ENCODE measurements at places on chromosomes 12 and 14. TPM values are rescaled to one million over a fixed set of nuclear protein-coding genes. Genes with fewer than 3 reads are reported as not detected.

GRCh38 chr12:6250343-6250742 lies 50.1 kb downstream of the CD9 start:
- peaks cover 6% of the 10 kb centered on the region for H3K27me3 ChIP-seq
- H3K4me3 ChIP-seq, result no peak overlapping the region
- H3K4me1 ChIP-seq, result no peaks in the 10 kb centered on the region
- H3K36me3 ChIP-seq, result no peaks in the 10 kb centered on the region

DNA sequence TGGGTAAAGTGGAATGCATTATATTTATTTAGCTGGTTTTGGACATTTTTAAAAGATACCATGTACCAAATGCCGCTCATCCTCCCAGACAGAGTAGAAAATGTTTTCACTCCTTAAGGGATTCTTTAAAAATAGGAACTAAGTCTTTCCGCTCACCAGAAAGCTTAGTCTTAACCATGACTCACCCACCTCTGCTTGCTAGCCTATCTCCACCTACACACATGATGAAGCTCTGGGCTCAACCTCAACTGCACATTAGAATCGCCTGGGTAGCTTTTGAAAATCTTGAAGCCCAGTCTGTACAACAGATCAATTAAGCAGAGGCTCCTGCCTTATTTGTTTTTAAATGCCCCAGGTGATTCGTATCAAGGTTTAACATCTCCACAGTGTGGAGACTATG lies 260.5 kb downstream of the NEDD1 start:
- no peaks in the 10 kb centered on the region for H3K36me3 ChIP-seq
- H3K4me3 ChIP-seq, result no peak overlapping the region
- DNase-seq, result no peak
- no peaks in the 10 kb centered on the region for H3K27me3 ChIP-seq
- no peaks in the 10 kb centered on the region for H3K4me1 ChIP-seq

GRCh38 chr12:62861586-62861985 lies 73.4 kb downstream of the PPM1H start:
- H3K4me3 ChIP-seq, result no peak overlapping the region
- no peaks in the 10 kb centered on the region for H3K4me1 ChIP-seq
- H3K27ac ChIP-seq, result no peak overlapping the region
- no peak for DNase-seq
- no peaks in the 10 kb centered on the region for H3K36me3 ChIP-seq
- peaks cover 2% of the 10 kb centered on the region for H3K27me3 ChIP-seq

DNA sequence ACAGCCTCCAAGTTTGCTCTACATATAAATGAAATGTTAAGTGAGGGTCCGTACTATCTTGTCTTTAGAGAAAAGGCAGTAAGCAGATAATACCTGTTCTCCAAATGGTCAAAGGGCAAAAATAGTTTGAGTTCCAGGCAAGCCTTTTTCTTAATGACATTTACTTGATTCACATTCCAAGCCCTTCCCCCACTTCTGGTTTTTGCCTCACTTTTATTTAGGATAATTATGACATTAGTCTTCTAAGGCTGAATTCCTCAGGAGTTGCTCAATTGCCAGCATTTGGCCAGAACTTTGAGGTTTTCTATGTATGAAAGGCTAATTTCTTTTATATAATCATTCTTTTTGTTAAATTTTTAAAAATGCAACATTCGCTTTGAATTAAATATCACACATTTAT lies 62.5 kb upstream of the DUSP6 start:
- no peaks in the 10 kb centered on the region for H3K36me3 ChIP-seq
- H3K4me1 ChIP-seq, result no peaks in the 10 kb centered on the region
- no peak for DNase-seq

DNA sequence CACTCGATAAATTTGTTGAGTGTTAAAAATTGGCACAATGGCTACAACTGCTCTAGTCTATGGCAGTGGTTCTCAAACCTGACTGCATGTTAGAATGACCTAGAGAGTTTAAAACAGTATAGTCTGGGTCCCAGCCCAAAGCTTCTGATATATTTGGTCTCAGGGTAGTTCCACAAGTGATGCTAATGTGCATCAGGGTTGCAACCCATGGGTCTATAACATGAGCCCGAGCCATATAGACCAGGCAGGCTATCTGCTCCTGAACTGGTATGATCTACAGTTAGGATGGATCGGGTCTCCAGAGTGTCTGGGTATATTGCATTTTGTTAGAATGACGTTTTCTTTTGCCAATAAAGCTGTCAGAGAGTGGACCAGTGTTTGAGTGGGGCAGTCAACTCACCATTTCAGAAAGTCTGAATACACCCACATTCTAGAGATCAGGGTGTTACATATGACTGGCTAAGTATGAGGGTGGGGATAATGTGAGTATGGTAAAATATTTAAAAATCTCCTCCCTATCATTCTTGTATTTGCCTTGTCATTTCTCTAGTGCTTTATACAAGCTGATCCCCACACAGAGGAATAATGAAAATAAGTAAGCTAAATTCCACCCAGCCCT lies 80.9 kb downstream of the FRMD6 start:
- no peak for DNase-seq
- H3K27ac ChIP-seq, result no peak overlapping the region
- no peaks in the 10 kb centered on the region for H3K4me1 ChIP-seq
- H3K36me3 ChIP-seq, result no peaks in the 10 kb centered on the region
- H3K4me3 ChIP-seq, result no peak overlapping the region
- H3K27me3 ChIP-seq, result peaks cover under 1% of the 10 kb centered on the region

DNA sequence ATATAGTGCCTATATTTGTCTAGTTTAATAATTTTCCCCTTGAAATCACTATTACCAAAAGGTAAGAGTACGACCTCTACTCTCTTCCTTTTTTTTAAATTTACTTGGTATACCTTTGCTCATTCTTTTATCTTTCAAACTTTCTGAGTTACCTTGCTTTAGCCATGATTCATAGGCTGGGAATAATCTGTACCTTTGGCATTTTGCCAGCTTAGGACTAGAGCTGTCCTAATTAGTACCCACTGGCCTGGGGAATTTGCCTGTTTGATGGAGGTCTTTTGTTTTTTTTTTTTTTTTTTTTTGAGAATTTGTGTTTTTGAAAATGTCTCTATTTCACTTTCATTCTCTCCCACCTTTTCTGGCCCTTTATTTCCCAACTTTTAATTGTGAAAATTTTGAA lies 8.7 kb upstream of the SLC4A8 start:
- no peak overlapping the region for H3K27ac ChIP-seq
- H3K27me3 ChIP-seq, result no peaks in the 10 kb centered on the region
- DNase-seq, result no peak
- H3K4me1 ChIP-seq, result no peaks in the 10 kb centered on the region
- H3K4me3 ChIP-seq, result no peak overlapping the region

DNA sequence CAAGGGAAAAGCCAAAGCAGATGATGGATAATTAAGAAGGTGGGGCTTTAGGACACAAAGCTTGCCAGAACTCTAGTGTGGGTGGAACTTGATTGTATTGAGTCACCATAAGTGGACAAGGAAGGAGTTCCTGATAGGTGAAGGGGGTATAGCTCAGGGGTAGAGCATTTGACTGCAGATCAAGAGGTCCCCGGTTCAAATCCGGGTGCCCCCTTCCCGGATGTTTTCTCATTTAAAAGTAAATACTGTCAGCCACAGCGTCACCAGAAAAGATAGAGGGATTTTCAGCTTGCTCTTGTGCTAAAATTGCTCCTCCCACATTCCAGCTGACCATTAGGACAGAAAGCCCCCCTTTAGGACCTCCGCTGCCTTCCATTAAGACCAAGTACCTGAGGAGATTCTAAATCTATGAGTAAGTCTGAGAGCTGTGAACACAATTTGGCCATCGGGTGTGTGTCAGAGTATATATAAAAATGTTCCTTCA lies 36.6 kb downstream of the DCAF4 start:
- no peaks in the 10 kb centered on the region for H3K4me1 ChIP-seq
- DNase-seq, result no peak
- no peak overlapping the region for H3K4me3 ChIP-seq
- no peak overlapping the region for H3K27ac ChIP-seq
- no peaks in the 10 kb centered on the region for H3K27me3 ChIP-seq

- no peaks in the 10 kb centered on the region for H3K27me3 ChIP-seq
- no peaks in the 10 kb centered on the region for H3K36me3 ChIP-seq
- H3K4me1 ChIP-seq, result no peaks in the 10 kb centered on the region
- no peak overlapping the region for H3K4me3 ChIP-seq
- no peak for DNase-seq
These were observed 78.4 kb downstream of the PAPOLA start for GRCh38 chr14:96580566-96580965.

DNA sequence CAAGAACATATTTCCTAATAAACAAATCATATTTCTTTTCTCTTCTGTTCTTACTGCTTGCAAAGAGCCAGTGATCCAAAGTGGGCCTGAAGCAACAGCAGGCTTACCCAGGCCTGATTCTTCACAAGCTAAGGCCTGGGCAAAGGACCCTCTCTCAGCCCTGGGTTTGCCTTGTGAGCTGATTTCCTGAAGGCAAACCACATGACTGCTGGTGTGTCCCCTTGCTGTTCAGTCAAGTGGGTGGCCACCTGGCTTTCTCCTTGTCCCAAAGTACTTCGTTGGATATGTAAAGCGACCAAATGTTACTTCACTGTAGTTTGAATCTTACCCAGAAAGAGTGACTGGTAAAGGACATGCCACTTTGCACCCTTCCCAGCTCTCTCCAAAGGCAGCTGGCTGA lies 392.9 kb downstream of the ZFP36L1 start:
- peaks cover 55% of the 10 kb centered on the region for H3K4me1 ChIP-seq
- DNase-seq, result no peak
- H3K36me3 ChIP-seq, result no peaks in the 10 kb centered on the region
- no peaks in the 10 kb centered on the region for H3K27me3 ChIP-seq

- no peak overlapping the region for H3K27ac ChIP-seq
- no peak for DNase-seq
- H3K4me3 ChIP-seq, result no peak overlapping the region
- H3K36me3 ChIP-seq, result no peaks in the 10 kb centered on the region
- H3K4me1 ChIP-seq, result peaks cover 22% of the 10 kb centered on the region
- no peaks in the 10 kb centered on the region for H3K27me3 ChIP-seq
These were observed 29.4 kb downstream of the RIN3 start for GRCh38 chr14:92542766-92543554.

DNA sequence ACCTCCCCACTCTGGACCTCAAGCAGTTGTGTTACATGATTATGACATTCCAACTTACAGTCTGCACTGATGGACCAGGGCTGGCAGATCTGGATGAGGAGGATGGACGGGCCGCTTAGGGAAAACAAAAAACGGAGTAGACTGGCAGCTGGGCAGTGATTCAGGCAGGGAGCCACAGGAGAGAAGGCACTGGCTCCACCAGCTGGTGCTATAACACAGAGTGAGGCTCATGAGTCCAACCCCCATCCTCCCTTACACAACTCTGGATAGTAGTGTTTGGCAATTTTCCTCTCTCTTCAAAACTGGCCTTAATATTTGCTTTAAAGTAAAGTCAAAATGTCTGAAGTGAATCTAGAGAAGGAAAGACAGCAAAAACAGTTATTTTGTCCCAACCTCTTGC lies 9.7 kb upstream of the RIC8B start:
- H3K27ac ChIP-seq, result no peak overlapping the region
- peaks cover 28% of the 10 kb centered on the region for H3K4me1 ChIP-seq
- DNase-seq, result no peak
- no peak overlapping the region for H3K4me3 ChIP-seq

- no peak for DNase-seq
- H3K27me3 ChIP-seq, result no peaks in the 10 kb centered on the region
- H3K36me3 ChIP-seq, result no peaks in the 10 kb centered on the region
- no peaks in the 10 kb centered on the region for H3K4me1 ChIP-seq
These were observed 115.4 kb downstream of the ESRRB start for GRCh38 chr14:76491172-76491930.

DNA sequence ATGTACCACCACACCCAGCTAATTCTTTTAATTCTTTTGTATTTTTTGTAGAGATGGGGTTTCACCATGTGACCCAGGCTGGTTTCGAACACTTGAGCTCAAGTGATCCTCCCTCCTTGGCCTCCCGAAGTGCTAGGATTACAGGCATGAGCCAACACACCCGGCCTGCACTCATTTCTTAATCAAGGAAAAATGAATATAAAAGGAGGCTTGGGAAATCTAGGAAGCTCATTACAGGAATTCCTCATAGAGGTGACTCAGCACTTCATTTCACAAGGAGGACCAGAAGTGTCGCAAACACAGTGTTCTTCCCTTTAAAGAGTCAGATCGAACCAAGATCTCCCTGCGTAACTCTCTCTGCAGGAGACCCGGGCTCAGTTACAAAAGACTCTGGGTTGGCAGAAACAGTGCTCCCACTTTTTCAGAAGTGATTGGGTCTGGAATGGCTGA lies 30.3 kb downstream of the NFKBIA start:
- no peak for DNase-seq
- peaks cover 4% of the 10 kb centered on the region for H3K4me1 ChIP-seq
- H3K27me3 ChIP-seq, result no peaks in the 10 kb centered on the region
- H3K4me3 ChIP-seq, result no peak overlapping the region

- no peak for DNase-seq
- H3K36me3 ChIP-seq, result no peaks in the 10 kb centered on the region
- H3K4me3 ChIP-seq, result no peak overlapping the region
These were observed 25.3 kb downstream of the DDHD1 start for GRCh38 chr14:53127832-53128231.

GRCh38 chr12:16130343-16130742 lies 147.1 kb downstream of the SLC15A5 start:
- H3K36me3 ChIP-seq, result no peaks in the 10 kb centered on the region
- no peak overlapping the region for H3K4me3 ChIP-seq
- no peaks in the 10 kb centered on the region for H3K27me3 ChIP-seq
- DNase-seq, result no peak
- no peak overlapping the region for H3K27ac ChIP-seq
- H3K4me1 ChIP-seq, result no peaks in the 10 kb centered on the region

DNA sequence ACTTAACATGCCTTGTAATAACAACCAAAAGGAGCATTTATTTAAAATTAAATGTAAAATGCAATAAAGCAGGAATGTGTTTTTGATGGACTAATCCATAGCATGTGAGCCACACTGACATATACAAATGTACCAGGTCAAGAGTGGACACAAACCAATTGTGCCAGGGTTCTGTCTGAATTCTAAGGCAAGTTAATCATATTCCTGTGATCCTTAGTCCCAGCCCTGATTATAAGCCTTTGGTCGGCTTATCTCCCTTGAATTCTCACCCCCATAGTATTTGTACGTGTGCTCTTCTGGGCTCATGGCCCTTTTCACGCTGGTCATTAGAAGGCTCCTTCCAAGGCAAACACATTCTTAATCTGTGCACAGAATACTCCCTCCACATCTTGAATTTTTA lies 10.6 kb upstream of the SRSF5 start:
- no peak overlapping the region for H3K27ac ChIP-seq
- no peak overlapping the region for H3K4me3 ChIP-seq
- H3K36me3 ChIP-seq, result no peaks in the 10 kb centered on the region
- no peaks in the 10 kb centered on the region for H3K27me3 ChIP-seq

The TCL1A gene
- 109 TPM for total RNA-seq

The NFATC4 gene
- 19.2 TPM for total RNA-seq

The DIO2 gene
- total RNA-seq, result not detected

The MYRFL gene
- 0.38 TPM for total RNA-seq

The STAT2 gene
- total RNA-seq, result 97.9 TPM

The FZD10 gene
- not detected for total RNA-seq

The SLCO1C1 gene
- total RNA-seq, result not detected

The MYO1A gene
- total RNA-seq, result 0.08 TPM

Measured in GM12878 (cell line).